ENCODE measurements at places on chromosomes 4 and X. TPM values are rescaled to one million over a fixed set of nuclear protein-coding genes. Genes with fewer than 3 reads are reported as not detected.

CLDN34 gene
- not detected for total RNA-seq

PRDM8 gene
- 29.4 TPM for total RNA-seq

PROM1 gene
- total RNA-seq: not detected

IQCM gene
- total RNA-seq: not detected

COL4A6 gene
- total RNA-seq: not detected

MAGEA2B gene
- not detected for total RNA-seq

DHX15 gene
- total RNA-seq: 195 TPM

HMX1 gene
- total RNA-seq: not detected

SUV39H1 gene
- 21.7 TPM for total RNA-seq
